ENCODE measurements at places on chromosomes 11 and 22. TPM values are rescaled to one million over a fixed set of nuclear protein-coding genes. Genes with fewer than 3 reads are reported as not detected.
A peak's percentile ranks its signal among the peaks of the same experiment; 100 is the strongest.

RFPL3 gene
- not detected for total RNA-seq

SOX10 gene
- total RNA-seq: not detected

EXPH5 gene
- total RNA-seq: 34.9 TPM

KRTAP5-11 gene
- not detected for total RNA-seq

PDE3B gene
- total RNA-seq: 34.3 TPM

KRTAP5-8 gene
- not detected for total RNA-seq

XKR3 gene
- 0.30 TPM for total RNA-seq

ASCC2 gene
- total RNA-seq: 65.4 TPM

LRRC10B gene
- 6.4 TPM for total RNA-seq

BARX2 gene
- total RNA-seq: 0.41 TPM

CABP7 gene
- not detected for total RNA-seq

- no peak for DNase-seq
Observed at GRCh38 chr22:40819599-40820140, 524 bp upstream of the SLC25A17 start.

DNA sequence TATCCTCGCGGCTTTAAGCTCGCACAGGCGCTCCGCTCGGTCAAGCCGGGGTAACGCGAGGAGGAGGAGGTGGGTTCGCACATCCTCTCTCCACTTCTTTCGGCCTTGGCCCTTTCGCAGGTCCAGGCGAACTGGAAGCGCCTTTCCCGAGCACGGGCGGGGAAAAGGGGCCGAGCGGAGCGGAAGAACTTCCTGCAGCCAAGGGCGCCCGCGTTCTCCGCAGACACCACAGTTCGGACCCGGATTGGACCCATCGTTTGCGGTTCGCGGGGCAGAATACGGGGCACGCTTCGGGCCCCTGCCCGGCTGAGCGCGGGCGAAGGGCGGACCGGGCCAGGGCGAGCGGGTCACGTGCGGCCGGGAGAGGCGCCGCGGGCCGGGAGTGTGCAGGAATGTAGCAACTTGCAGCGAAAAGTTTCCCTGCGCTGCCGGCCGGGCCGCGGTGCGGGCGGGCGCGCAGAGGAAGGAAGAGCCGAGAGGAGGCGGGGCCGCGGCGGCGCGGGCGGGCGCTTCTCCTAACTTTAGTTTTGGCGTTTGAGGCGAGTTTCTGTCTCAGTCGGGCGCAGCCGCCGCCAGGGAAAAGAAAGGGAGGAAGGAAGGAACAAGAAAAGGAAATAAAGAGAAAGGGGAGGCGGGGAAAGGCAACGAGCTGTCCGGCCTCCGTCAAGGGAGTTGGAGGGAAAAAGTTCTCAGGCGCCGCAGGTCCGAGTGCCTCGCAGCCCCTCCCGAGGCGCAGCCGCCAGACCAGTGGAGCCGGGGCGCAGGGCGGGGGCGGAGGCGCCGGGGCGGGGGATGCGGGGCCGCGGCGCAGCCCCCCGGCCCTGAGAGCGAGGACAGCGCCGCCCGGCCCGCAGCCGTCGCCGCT lies at the start of gene YAP1:
Gene YAP1 (plus strand): TSS at position 552 of the 865 bp plus-strand sequence. CDS start 402 bp downstream, outside the sequence.
- DNase-seq: peak; percentile 90

DNA sequence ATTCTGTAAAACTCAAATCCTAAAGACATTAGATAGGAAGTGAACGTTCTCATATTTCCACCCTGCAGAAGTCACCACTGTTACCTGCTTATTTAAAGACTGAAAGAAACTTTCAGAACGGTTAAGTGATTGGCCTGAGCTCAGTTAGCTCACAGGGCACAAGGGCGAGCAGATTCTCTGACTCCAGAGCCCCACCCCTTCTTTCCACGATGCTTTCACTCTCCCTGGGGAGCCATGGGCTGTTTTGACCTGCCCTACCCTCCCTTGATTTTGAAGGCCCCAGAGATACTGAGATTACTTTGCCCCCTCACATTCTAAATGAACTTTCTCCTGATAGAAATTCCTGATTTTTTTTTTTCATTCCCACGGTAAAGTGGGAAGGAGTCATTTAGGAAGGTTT lies 33.9 kb downstream of the ARHGAP1 start:
- DNase-seq: no peak

DNA sequence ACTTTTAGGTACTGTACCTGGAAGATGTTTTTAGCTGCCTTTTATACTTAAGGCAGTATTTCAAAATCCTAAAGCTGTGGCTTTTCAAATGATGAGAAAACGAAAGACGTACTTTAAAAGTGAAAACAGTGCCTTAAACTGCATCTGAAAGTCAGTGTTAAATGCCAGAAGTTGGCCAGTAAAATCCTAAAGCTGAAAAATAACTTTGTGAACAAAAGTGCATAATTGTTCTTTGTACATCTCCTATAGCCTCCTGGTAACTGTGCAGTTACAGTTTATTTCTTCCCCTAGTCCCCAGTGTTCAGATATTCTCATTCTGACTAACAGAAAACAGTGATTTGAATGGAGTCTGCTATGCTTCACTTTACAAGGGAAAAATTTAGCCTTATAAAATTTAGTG lies 6.8 kb downstream of the EED start:
- no peak for DNase-seq

GRCh38 chr22:36765131-36765942 lies 10.6 kb downstream of the IFT27 start:
- DNase-seq: no peak

DNA sequence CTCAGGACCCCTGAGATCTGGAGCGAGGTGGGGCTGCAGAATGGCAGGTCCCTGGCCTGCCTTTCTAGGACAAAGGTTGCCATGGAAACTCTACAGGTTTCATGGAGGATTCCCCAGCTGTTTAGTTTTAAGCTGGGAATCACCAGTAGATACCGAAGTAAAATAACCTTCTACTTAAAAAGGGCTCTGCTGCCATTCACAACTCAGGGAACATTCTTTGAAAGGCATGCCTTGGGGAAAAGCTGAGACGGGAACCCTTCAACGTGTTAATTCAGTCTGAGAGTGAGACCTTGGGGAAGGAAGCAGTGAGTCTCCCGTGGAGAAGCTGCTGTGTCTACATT lies 493.3 kb downstream of the BRD1 start:
- DNase-seq: no peak

DNA sequence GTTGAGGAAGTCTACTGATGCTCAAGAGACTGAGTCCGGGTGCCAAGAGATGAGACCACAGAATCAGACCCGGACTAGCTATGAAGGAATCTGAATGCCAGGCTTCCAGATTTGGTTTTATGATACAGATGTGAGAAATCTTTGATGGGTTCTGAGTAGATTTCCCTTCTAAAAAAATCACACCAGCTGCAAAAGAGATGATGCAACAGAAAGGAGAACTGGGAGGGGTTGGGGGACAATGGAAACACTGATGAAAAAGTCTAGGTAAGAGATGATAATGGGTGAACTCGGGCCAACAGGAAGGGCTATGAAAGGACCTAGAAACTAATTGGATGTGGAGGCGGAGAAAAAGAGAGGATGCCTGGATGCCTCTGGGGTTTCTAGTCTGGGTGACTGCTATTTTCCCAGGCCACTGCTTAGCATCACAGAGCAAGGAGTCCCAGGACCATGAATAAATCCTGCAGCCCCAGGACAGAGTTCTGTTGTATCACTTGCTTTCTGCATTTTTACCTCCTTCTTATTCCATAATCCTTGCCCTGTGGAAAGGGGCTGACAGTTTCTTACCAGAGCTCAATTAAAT lies 115.4 kb upstream of the SEZ6L start:
- DNase-seq: no peak

DNA sequence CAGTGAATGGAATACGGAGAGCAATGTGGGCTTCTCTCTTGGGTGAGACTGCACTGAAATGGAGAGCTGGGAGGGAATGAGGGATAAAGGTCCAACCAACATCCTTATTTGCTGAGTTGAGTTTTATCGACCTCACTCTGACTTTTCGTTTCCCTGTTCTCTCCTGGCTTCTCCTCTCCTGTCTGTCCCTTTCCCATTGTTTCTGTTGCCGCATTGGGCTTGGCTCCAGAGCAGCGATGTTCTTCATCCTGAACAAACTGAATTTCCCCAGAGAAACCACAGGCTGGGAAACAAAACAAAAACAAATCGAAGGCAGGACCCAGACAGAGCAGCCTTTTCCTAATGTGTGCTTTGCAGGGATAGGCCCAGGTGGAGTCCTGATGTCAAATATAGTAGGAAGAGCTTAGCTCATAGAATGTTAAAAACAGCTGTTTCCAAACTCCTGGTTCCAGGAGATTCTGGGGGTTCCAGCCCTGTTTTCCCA lies 30.0 kb downstream of the MOV10L1 start:
- DNase-seq: no peak

- DNase-seq: no peak
Observed at GRCh38 chr22:35782504-35782903, 64.8 kb downstream of the APOL5 start.

GRCh38 chr11:120306519-120307242 lies 18.4 kb upstream of the TLCD5 start:
- no peak for DNase-seq

DNA sequence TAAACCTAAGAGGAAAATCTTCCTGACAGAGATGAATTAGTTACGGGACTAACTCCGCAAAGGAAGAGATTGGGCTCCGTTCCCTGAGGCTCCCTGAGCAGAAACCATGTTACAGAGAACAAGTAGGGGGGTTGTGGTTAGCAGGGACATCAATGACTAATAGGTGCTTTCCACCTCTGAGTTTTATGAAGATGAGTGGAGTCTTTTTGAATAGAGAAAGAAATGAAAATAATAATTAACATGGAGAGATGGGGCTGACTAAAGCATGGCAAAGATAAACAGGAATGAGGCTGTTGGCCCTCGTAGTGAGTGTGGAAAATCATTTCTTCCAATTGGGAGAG lies 47.5 kb upstream of the PICALM start:
- no peak for DNase-seq

- no peak for DNase-seq
Observed at GRCh38 chr11:8709002-8709672, 26.5 kb downstream of the RPL27A start.

GRCh38 chr11:44623731-44624491 lies 58.4 kb downstream of the CD82 start:
- DNase-seq: no peak

DNA sequence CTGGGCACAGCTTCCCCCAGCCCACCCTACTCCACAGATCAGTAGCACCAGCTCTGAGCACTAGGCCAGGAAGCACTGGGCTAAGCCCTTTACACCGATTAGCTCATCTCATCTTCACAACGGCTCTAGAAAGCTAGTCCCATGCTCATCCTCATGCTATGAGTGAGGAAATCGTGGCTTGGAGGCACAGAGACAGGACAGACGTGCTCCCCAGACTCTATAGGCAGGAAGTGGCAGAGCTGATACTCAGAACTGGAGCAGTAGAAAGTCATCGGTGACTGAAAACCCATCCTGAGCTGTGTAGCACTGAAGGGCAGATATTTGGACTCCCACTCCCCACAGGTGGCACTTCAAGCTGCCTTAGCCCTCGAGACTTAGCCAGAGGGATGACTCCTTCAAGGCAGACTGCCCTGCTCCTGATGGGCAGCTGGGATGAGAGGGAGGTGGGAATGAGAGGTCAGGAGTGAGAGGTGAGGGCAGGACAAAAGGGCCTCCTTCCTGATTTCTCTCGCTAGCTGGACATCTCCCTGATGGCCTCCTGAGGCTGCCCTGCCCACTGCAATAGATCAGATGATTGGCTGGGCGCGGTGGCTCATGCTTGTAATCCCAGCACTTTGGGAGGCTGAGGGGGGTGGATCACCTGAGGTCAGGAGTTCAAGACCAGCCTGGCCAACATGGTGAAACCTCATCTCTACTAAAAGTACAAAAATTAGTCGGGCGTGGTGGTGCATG lies 9.7 kb downstream of the CD5 start:
- no peak for DNase-seq

DNA sequence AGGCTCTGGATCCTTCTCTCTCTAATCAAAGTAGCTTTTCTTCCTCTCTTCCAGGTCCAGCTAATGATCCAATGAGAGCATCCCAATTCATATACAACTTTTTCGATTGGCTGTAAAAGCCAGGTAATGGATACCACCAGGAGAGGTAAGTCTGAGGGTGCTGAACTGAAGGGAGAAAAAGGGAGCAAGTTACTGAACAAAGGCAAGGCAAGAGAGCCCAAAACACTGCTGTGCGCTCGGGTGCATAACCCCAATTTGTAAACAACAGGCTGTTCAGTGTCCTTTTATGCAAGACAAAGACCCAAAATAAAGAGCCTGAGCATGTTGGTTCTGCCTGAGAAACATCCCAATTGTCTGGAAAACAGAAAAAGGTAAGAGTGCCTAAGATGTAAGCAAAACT lies 260.1 kb downstream of the DCDC1 start:
- DNase-seq: no peak

DNA sequence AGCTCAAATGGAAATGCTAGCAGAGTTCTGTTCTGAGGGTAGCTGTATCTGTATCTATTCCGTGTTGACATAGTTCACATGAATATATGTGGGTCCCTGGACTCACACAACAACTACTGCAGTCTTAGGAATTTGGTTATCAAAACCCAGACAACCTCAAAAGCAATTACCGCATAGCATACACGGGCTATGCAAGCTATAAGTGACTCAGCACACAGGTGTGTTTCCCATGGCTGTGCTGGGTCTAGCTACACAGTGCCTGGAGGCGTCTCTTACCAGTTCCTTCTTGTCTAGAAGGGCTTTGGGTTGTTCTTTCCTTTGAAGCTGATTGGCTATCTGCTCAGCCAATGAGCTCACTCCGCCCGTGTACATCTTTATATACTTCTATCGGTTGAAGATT lies 98.2 kb upstream of the BID start:
- DNase-seq: no peak

DNA sequence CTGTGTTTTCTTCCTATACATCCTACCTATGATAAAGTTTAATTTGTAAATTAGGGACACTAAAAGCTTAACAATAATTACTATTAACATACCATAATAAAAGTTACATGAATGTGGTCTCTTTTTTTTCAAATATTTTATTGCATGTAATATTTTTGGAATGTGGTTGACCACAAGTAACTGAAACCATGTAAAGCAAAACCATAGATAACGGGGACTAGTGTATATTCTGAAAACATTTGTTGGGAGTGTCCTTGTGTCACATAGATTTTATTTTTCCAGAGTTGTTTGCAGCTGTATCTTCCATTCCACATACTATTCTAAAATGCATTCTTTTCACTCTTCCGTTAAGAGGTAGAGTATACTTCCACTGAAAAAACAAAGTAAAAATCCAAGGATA lies 200.4 kb downstream of the KIF18A start:
- no peak for DNase-seq

DNA sequence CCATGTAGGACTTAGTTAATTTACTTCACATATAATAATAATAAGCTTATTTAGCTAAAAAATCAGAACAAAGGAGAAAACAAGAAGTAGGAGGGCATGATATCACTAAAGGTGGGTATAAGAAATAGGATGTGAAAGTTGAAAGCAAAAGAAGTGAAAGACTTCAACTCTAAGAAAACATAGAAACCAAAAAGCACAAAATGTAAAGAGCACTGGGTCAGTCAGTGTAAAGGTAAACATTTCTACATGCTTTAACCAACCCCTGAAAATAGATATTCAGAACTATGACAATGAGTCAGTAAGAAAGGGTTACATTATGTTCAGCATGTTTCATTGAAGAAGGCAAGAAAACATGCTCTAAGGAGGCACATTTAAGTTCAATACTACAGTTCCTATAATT lies 298.8 kb downstream of the SWAP70 start:
- no peak for DNase-seq

DNA sequence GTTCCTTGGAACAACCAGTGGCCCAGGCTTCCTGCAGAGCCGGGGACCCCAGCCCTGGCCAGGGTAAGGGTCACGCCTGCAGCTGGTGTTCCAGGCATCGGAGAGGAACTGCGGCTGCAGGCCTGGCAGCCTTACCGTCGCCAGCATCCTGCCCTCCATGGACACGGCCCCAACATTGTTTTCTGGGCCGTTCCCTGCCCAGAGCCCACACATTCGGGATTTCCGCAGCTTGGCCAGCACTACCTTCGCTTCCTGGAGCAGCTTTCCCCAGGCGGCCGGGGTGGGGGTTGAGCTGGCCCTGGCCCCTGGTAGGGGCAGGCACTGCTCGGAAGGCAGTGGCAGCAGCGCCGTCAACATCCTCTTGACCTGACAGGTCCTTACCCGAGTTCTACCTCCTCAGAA lies 17.7 kb downstream of the TXN2 start:
- DNase-seq: no peak
